GM12878 (cell line): ENCODE measurements at places on chromosomes 2 and 18.

DNA sequence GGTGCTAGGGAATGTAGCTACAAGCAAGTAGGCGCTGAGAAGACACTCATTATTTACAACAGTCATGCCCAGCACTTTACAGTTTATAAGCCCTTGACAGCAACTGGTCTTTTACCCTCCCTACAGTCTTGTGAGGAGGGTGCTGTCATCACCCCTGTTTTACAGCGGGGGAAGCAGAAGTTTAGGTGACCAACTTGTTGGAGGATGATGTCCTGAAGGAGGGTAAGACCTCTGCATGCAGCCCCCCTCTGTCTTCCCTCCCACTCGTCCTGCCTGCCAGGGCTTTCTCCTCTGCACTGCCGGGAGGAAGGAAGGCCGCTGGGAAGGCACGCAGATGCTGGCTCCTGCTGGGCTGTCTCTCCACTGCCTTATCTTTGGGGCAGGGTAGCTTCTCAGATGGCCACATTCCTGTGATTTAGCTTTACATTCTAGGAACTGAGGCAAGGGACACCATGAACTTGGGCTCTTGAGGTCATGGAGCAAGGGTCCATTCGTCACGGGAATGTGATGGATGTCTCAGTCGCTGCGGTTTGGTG, 972 bp downstream of the IL1R1 start:
- no peak for DNase-seq

DNA sequence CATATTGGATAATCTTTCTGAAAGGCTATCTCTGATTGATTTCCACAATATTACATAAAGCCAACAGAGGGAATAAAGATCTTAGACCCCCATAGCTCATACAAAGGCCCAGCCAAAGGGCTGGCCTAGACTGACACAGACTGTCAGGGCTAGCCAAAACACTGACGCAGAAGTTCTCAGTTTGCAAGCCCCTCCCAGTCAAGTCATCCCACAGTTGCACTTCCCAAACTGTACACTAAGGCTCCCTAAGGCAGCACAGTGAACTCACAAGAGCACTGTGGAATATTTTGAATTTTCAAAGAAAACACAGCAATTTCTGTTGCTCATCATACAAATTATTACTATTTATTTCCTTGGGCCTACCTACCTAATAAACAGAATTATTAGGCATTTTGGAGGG, 244.9 kb downstream of the SP3 start:
- no peak for DNase-seq

DNA sequence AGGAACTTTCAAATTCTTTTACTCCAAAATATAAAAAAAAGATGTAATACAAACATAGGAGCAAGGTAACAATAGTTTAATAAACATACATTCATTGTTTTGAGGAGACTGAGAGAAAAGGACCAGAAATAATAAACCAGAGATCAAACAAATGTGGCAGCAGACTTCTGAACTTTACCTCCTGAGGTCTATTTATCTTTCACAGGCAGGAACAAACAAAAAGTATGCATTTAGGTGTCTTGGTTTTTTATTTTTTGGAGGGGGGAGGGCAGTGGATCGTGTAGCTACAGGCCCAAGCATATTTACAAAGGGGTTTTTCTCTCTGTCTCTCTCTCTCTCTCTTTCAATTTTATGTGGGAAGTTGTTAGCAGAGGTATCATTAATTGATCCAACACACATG, 5.6 kb downstream of the PPP4R1 start:
- no peak for DNase-seq

DNA sequence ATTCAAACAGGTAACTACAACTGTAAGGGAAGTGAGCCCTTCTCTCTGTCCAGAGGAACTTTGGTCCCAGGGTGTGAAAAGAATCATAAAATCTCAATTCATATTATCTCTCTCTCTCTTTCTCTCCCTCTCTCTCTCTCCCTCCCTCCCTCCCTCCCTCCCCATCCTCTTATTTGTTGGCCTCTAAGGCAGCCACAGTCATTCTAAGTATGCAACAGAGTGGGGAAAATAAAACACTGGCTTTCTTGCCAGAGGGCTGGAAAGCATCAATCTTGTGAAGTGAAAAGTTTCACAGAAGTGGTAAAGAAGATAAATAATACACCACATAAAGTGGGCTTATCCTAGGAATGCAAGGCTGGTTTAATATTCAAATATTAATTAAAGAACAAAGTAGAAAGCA, 95.6 kb upstream of the KCNH7 start:
- no peak for DNase-seq

DNA sequence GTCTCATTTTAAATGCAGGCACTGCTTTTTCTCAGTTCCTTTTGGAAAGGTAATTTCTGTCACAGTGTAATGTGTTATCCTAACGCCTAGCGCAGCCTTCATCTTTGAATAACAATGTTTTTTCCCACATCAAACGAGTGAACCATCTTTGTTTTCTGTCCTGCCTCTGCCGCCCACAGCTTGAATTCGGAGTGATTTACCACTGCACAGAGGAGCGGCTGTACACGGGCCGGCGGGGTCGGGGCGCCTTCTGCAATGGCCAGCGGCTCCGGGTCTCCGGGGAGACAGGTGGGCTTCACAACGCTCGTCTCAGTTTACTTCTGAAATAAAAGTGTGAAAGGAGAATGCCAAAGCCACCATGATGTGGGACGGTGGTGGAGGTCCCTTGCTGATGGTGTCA, 32.8 kb downstream of the IMPA2 start:
- DNase-seq: no peak

- DNase-seq: no peak
These were observed 1179.0 kb upstream of the ACVR2A start for GRCh38 chr2:146665800-146666199.

DNA sequence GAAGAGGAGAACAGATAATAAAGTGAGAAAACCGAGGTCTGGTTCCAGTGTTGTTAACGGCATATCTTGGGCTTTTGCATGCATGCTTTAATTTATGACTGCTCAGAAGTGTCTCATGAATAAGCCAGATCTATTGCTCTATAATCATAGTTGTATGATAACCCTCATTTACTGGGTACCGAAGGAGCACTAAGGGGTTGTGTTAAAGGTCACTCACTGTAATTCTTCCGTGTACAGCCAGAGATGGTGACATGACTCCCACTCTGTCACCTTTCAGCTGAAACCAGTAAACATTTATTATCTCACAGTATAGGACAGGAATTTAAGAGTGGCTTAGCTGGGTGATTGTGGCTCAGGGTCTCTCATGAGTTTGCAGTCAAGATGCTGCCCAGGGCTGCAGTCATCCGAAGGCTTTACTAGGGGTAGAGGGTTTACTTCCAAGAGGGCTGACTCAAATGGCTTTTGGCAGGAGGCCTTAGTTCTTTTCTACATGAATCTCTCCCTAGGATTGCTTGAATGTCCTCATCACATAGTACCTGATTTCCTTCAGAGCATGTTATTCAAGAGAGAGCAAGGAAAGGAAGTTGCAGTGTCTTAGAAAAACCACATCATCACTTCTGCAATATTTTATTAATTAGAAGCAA, 107.0 kb downstream of the NAB1 start:
- no peak for DNase-seq

DNA sequence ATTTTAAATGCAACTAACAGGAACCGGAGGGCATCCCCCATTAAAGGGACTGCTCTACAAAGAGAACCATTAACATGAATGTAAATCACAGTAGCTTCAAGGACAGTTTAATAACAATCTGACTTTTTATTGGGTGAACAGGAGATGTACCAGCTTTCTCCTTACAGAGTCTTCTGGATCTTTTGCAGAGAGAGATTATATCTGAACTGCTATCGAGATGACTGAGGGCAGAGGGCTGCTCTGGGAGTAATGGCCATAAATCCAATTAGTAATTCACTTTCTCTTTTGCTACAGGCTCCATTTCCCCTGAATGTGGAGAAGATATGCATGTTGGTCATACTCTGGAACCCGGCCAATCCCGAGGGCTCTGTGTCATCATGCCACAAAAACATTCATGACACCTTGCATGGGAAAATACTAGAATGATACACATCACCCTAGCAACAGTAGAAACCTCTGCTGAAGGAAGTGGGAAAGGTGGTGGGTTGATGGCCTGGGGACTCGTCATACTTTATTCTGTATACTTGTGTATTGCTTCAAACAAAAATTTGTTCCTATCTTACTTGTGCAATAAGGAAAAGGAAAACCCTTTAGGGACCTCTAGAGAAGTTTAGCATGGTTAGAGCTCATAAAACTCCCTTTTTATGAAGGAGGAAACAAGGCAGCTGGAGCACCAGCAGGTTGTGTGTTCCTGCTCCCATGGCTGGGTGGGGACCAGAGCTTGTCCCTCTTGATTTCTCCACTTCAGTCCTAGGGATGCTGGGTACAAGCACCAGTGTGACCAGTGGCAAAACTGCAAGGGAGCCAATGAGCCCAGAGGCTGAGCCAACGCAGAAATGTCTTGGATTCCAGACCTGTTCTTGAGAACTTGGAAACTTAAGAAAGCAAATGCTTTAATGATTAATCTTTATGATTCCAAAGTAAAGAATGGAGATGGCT, 26.0 kb downstream of the CTAGE1 start:
- DNase-seq: no peak

GRCh38 chr18:46632401-46633071, 24.5 kb downstream of the LOXHD1 start:
- no peak for DNase-seq

DNA sequence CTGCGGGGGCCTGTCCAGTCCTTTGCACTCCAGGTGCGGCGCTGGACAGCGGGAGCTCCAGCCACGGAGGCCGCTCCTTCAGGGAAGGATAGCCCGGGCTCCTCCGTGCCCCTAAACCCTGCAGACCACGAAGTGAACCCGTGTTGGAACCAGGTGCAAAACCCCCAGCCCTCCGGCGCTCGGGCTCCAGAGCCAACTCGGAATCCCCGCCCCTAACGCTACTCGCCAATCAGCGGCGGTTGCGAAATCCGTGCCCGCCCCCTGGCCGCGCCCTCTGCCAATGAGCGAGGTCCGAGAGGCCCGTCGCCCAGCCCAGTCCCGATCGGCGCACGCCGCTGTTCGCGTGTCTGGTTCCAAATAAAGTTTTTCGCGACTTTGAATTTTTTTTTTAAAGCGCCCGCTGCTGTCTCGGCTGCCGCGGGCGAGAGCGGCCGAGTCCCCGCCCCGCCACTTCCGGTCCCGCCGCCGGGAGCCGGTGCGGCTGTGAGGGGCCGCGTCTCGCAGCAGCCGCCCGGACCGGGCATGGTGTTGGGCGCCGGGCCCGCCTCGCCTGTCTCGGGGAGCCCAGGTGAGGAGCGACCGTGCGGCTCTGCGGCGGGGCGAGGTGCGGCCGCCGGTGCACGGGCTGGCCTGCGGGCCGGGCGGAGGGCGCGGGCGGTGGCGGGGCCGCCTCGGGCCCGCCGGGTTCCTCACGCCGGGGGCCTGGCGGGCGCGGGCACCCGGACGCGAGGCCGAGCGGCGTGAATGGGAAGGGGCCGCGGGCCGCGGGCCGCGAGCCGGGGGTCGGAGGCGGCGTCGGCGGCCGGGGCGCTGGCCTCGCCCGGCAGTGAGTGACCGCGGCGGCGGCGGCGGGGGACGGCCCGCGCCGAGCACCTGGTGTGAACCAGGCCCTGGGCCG, at the start of gene UBE2F:
Gene UBE2F (plus strand): TSS at position 450 of the 898 bp plus-strand sequence. CDS start 6,094 bp downstream, outside the sequence.
- peak; percentile 76 for DNase-seq

- no peak for DNase-seq
These were observed 55.1 kb upstream of the SIX3 start for GRCh38 chr2:44886414-44886813.

- no peak for DNase-seq
These were observed 6.3 kb upstream of the ECEL1 start for GRCh38 chr2:232493701-232494474.

DNA sequence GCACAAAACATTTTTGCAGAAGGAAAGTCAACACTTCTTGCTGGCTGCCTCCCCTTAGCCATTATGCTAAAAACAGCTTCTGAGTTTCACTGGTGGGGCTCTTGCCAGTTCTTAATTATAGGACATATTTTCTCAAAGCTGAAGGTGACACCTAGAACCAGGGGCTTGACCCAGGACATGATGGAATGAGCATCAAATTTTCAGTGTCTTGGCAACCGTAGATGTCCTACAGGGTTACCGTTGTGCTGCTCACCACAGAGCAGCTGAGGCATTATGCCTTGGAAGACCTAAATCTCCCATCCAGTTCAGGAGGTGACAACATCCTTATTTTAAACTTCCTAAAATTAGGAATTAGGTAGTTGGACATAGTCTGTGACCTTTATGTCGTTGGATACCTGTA, 46.7 kb downstream of the TMEM185B start:
- no peak for DNase-seq

DNA sequence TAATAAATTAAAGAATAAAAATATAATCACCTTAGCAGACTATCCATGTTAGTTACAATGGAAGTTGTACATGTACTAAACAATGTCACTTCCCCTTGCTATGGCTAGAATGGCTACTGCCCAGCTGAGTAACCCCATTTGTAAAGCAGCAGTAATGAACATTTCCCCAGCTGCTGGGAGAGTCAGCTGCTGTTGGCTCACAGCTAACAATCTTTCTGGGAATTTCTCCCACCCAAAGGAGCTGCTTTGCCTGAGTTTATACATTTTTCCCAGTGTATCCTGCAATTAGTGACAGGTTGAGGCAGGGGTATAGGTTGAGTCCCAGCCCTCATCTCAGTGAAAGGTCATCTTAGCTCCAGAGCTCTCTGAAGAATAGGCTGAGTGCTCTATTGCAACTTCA, 665.6 kb upstream of the KLHL29 start:
- DNase-seq: no peak

- DNase-seq: no peak
These were observed 1995.2 kb upstream of the PIK3C3 start for GRCh38 chr18:39959839-39960238.

- no peak for DNase-seq
These were observed 5.2 kb downstream of the GATA6 start for GRCh38 chr18:22174341-22175145.

DNA sequence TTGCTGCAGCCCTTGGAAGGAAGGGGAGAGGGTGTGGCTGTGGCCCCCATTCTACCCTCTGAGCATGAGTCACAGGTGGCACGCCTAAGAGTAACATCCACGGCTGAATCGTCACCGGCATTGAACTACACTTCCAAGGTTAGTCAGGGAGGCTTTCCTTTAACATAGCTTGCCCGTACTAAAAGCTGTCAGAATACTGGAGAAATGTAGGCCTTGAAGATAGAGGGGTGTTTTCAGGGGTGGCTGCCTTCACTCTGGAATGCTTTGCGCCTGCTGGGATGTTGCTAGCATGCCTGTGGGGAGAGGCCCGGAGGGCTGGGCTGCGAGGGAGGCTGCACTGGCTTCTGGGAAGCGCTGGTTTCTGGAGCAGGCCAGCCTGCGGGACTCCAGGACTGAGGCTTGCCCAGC, 333.7 kb downstream of the AGAP1 start:
- DNase-seq: no peak

DNA sequence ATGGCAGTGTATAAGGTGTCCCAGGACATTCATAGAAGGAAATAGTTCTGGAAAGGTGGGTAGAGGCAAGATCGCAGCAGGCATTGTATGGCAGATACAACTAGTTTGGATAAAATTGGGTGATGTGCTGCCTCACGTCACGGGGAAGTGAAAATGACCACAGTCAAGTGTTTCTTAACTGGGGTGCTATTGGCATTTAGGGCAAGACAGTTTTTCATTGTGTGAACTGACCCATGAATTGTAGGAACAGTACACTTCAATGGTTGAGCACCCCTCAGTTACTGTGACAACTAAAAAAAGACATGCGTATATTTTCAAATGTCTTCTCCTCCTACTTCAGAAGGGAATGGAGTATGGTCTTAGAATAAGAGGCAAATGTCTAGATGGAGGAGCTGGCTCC, 22.3 kb upstream of the CYRIA start:
- no peak for DNase-seq

GRCh38 chr2:69594341-69594740, 49.2 kb downstream of the AAK1 start:
- DNase-seq: no peak
